ENCODE measurements at places on chromosomes 7 and 10. TPM values are rescaled to one million over a fixed set of nuclear protein-coding genes. Genes with fewer than 3 reads are reported as not detected.

Gene PLXNA4
- 2.7 TPM for polyA plus RNA-seq

GRCh38 chr10:59945590-59945989 lies 39.2 kb upstream of the CCDC6 start:
- DNase-seq: no peak

DNA sequence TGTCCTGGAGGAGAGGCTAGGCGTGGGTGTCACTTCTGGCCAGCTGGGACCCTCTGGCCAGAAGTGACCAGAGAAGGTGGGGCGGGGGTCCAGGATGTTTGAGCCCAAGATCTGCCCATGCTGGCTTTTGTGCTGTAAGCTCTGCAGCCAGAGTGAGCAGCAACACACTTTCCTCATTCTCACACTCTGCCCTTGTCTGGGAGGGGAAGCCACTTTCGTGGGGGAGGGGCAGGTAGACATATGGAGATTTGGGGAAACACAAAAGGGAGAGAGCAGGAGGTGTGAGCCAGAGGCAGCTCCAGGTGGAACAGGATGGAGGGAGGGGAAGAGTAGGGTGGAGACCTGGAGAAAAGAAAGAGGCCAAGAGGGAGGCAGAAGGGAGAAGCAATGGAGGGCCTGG lies 31.5 kb upstream of the ADCYAP1R1 start:
- no peak for DNase-seq

- DNase-seq: no peak
Observed at GRCh38 chr10:110007161-110007700, 553 bp upstream of the ADD3 start.

Gene ELOVL3
- polyA plus RNA-seq: 0.48 TPM

Gene STRIP2
- polyA plus RNA-seq: 4.9 TPM

DNA sequence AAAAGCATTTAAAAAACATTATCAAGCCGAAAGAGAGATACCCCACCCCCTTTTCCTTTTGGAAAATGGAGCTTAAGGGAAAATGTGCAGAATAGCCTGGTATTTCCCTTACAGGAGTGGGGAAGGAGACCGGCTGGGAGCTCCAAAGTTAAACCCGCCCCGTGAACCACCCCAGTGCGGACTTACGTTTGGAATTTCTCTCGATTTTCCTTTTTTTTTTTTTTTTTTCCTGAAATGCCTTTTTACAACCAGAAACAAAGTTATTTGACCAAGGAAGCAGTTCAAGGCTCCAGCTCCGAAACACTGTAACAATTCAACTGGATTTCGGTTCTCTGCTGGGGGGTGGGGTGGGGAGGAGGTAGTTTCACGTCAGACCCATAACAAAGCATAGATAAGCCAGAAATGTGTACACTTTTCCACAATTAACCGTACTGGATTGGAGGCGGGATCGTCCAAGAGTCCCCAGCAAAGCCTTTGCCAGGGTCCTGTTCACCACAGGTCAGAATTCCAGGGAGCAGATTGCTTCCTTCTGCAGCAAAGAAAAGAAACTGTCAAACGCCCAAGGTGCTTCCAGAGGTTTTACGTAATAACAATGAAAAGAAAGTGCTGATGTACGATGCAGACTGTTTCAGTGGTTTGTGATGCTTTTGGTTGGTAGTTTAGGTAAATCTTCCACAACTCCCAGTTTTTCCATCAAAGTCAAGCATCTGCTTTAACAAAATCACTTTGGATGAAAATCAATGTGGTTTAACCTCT lies 6.7 kb downstream of the SKIDA1 start:
- no peak for DNase-seq

- no peak for DNase-seq
Observed at GRCh38 chr7:146966274-146966673, 849.7 kb downstream of the CNTNAP2 start.

Gene MOGAT3
- polyA plus RNA-seq: not detected

DNA sequence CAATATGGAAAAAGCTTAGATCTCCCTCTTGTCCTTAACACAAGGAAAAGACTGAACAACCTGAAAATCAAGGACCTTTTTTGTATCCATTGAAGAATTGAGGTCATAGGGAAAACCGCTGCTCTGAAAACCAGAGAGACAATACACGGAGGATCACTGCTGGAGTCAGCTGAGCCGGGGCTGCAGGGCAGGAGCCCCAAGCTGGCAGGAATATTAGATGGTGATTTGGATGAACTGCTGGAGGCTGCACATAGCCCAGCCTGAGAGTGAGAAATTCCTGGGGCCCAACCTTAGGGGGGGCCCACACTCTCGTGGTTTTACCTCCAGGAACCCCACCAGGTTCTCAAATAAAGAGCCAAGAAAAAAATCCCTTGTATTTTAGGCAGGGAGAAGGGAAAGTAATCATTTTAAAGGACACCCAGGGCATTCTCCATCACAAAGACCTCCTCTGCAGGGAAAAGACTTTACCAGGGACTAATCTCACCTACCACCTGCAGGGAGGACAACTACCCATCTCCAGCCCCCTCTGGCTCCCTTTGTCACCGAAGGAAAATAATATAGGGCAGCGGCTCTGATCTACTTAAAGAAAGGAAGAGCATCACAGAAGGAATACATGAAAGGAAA lies 55.4 kb upstream of the RNF32 start:
- DNase-seq: no peak

- no peak for DNase-seq
Observed at GRCh38 chr10:129938460-129938859, 25.6 kb downstream of the EBF3 start.

DNA sequence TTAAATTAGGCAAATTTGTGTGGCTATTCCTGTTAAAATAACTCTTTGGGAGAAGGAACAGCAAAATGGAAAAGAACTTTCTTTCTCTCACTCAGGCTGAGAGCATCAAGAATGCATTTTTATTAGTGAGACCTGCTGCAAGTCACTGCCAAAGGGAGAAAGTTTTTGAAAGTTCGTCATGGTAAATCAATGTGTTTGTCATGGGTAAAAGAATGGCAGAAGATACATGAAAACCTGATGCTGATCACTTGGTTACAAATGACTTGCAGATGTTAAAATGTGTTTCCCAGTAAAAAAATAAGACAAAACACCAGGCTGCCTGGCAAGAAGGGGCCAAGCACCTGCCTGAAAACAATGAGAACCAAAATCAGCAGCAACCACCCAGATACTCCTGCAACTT lies 484.7 kb upstream of the NRP1 start:
- DNase-seq: no peak

DNA sequence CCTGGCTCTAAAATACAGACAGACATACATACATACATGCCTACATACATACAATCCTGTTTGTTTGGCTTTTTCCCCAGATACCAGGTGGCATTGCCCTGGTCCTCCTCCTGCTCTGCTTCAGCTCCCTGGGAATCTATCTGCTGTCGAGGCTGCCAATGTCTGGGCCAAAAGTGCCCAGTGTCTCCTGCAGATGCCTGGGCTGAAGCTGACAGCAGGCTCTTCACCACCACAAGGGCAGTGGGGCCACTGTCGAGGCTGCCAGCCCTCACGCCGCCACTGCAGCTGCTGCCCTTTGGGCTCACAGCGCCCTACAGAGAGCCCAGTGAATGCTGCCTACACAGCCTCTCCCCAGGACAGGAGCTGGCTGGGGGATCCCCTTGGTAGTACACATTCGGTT lies 18.0 kb upstream of the STN1 start:
- DNase-seq: no peak

- no peak for DNase-seq
Observed at GRCh38 chr7:80139236-80139635, 4.6 kb downstream of the GNAI1 start.

DNA sequence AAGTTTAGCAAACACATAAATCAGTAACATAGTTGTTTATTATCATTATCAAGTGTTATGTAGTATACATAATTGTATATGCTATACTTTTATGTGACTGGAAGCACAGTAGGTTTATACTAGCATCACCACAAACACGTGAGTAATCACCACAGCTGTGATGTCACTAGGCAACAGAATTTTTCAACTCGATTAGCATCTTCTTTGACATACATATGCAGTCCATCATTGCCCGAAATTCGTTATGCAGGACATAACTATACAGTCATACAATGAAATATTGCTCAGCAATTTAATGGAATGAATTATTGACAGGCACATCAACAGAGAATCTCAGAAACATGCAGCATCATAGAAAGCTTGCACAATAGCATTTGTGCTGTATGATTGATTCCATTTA lies 77.7 kb downstream of the LSM5 start:
- no peak for DNase-seq

DNA sequence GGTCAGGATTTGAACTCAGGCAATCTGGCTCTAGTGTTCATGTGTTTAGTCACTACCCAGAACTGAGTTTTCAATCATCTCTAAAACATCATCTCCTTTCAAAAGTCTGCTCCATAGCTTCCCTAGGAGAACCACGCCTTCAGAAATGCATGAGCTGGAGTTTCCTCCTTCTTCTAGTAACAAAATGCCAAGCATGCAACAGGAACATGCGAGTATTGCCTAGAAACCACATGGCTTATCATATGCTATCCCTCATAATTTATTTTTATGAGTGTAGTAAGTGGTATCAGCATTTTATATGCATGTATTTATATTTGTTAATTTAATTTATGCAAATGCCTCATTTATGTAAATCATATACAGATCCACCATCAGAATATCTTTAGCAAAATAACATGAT lies 170.9 kb downstream of the RAB11FIP2 start:
- no peak for DNase-seq

All from left lung (tissue), 14 donors.